A549 treated with AZD2906 at 1 μM for 4 hours (cell line): ENCODE measurements at places on chromosomes 4 and X. TPM values are rescaled to one million over a fixed set of nuclear protein-coding genes. Genes with fewer than 3 reads are reported as not detected.

Gene L1CAM
- total RNA-seq = 18.4 to 20.7 TPM (median 20.2 TPM) in 5 replicates

Gene MAGEH1
- total RNA-seq = 6.6 to 7.3 TPM (median 7.0 TPM) in 5 replicates

Gene SLC26A1
- total RNA-seq = 0.20 to 0.74 TPM (median 0.26 TPM) in 5 replicates

Gene DGKK
- total RNA-seq = 0.01 TPM in 1 of 5 replicates, not detected in the others

Gene PPP4R3C
- total RNA-seq = not detected in 5 replicates

Gene ASMT
- total RNA-seq = 0.10 to 0.38 TPM (median 0.29 TPM) in 5 replicates

Gene ADH1C
- total RNA-seq = not detected in 5 replicates

Gene MED14
- 17.0 to 23.3 TPM (median 20.9 TPM) in 5 replicates for total RNA-seq

Gene CT55
- total RNA-seq = not detected in 5 replicates

Gene WDR17
- 1.1 to 1.9 TPM (median 1.3 TPM) in 5 replicates for total RNA-seq

Gene RWDD4
- 15.9 to 18.0 TPM (median 16.9 TPM) in 5 replicates for total RNA-seq

Gene ENPP6
- total RNA-seq = not detected in 5 replicates

Gene PWWP3B
- total RNA-seq = 0.01 to 0.02 TPM in 2 of 5 replicates, not detected in the others

Gene BEND2
- not detected in 5 replicates for total RNA-seq

Gene GASK1B
- total RNA-seq = 0.25 to 0.41 TPM (median 0.34 TPM) in 5 replicates

Gene PTTG2
- not detected in 5 replicates for total RNA-seq

Gene SYTL4
- total RNA-seq = 1.8 to 3.3 TPM (median 2.5 TPM) in 5 replicates

Gene SPATA4
- total RNA-seq = 0.13 to 0.45 TPM (median 0.24 TPM) in 5 replicates

Gene SLC6A14
- total RNA-seq = not detected in 5 replicates

Gene MAGEB10
- not detected in 5 replicates for total RNA-seq

Gene GAGE12J
- total RNA-seq = not detected in 5 replicates

Gene OCIAD1
- 121 to 205 TPM (median 124 TPM) in 5 replicates for total RNA-seq

Gene HEPH
- total RNA-seq = not detected in 5 replicates

Gene FDCSP
- total RNA-seq = not detected in 5 replicates

Gene PDCL2
- not detected in 5 replicates for total RNA-seq

Gene FAM236C
- not detected in 5 replicates for total RNA-seq

Gene PNPLA4
- total RNA-seq = 10.2 to 12.9 TPM (median 11.3 TPM) in 5 replicates

Gene TACC3
- total RNA-seq = 79.1 to 90.7 TPM (median 82.3 TPM) in 5 replicates

Gene MMGT1
- total RNA-seq = 15.8 to 18.3 TPM (median 17.7 TPM) in 5 replicates

Gene ZXDB
- 8.8 to 11.4 TPM (median 9.9 TPM) in 5 replicates for total RNA-seq

Gene GPAT3
- 24.8 to 33.4 TPM (median 29.9 TPM) in 5 replicates for total RNA-seq

Gene SMIM31
- total RNA-seq = 0.03 to 0.08 TPM (median 0.04 TPM) in 4 of 5 replicates, not detected in the other

Gene INTU
- 0.88 to 1.2 TPM (median 1.00 TPM) in 5 replicates for total RNA-seq

Gene SMARCA5
- 16.8 to 27.1 TPM (median 19.3 TPM) in 5 replicates for total RNA-seq

Gene SPANXN4
- total RNA-seq = not detected in 5 replicates

Gene AKAP14
- 0.08 TPM in 1 of 5 replicates, not detected in the others for total RNA-seq

Gene PIGA
- total RNA-seq = 8.0 to 12.0 TPM (median 8.7 TPM) in 5 replicates

Gene RIPPLY1
- total RNA-seq = 0.11 TPM in 1 of 5 replicates, not detected in the others

Gene NAA11
- not detected in 5 replicates for total RNA-seq

Gene FGFR3
- total RNA-seq = 1.2 to 2.7 TPM (median 2.1 TPM) in 5 replicates

Gene TMSB15B
- total RNA-seq = 5.0 to 7.5 TPM (median 5.9 TPM) in 5 replicates
